GM23248 (cell line): ENCODE measurements at places on chromosomes 3 and 15.

DNA sequence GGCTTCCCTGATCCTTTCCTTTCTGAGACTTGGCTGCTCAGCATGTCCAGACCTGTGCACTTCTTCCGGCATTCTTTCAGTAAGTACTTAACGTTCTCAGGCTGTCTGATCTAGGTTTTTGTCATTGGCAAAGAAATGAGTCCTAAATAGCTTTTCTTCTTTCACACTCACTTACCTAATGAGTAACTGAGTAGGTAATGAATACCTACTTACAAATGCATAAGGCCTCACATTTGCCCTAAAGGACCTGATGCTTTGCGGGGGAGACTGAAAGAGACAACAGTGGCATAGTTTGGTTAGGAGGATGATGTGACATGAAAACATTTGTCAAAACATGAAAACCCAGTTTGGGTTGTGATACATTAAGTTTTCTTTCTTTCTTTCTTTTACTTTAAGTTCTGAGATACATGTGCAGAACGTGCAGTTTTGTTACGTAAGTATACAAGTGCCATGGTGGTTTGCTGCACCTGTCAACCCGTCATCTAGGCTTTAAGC, 516.7 kb upstream of the CFAP20DC start:
- no peak for DNase-seq

DNA sequence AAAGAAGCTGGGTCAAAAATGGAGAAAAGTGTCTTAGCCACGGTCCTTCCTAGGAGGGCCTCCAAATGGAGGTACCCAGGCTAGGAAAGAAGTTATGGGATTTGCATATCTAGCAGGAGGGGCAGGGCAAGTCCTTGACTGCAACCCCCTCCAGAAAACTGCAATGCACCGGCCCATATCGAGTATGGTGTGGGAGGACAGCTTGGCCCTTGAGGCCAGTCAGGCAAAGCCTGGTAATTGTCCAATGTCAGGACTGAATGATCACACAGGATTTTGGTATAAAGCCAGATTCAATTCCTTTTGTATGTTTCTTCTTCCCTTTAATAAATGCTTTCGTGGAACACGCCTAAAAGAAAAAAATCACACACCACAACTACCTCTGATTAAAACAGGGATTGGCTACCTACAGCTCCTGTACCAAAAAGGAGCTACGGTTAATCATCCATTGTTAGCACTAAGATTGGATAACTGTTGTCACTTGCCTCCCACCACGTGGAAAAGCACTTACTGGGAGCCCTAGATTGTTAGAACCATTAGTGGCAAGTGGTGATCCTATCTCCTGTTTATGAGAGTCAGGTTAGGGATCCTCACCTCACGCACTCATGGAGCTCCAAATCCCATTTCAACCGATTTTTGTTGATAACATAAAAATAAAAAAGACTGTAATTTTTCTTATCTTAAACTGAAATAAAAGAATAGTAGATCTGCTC, 1.2 kb downstream of the ZNF770 start:
- peak; percentile 39 for DNase-seq

- no peak for DNase-seq
These were observed 58.8 kb upstream of the FAM3D start for GRCh38 chr3:58725326-58725853.

GRCh38 chr3:9179826-9180763, 69.4 kb downstream of the SRGAP3 start:
- no peak for DNase-seq

DNA sequence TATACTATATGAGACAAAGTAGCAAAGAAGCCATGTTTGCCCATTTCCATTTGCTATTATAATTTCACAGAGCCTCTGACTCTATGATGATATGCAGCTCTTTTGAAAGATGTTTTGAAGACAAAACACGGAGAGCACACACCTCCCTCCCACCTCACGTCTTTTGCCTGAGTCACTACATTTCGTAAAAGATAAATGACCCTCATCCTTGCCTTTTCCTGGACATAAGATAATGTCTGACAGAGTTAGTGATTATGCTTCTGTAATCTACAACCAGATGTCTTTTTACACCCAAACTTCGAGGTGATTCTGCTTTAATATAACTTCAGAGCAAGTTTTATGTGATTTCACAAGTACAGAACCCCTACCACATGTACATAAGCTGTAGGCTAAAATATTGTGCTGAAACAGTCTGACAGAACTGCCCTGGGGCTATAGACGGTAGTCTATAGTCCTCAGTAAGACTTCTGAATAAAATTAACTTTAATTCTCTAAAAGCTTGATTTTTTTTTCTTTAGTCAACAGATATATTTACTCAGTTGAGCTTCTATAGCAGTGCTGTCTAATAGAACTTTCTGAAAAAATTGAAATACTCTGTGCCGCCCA, 99.9 kb downstream of the CD200R1L start:
- DNase-seq, result peak; percentile 75

GRCh38 chr3:46296826-46297225, 54.6 kb downstream of the CCR3 start:
- no peak for DNase-seq

GRCh38 chr3:8472549-8472948, 29.1 kb upstream of the LMCD1 start:
- DNase-seq, result no peak

DNA sequence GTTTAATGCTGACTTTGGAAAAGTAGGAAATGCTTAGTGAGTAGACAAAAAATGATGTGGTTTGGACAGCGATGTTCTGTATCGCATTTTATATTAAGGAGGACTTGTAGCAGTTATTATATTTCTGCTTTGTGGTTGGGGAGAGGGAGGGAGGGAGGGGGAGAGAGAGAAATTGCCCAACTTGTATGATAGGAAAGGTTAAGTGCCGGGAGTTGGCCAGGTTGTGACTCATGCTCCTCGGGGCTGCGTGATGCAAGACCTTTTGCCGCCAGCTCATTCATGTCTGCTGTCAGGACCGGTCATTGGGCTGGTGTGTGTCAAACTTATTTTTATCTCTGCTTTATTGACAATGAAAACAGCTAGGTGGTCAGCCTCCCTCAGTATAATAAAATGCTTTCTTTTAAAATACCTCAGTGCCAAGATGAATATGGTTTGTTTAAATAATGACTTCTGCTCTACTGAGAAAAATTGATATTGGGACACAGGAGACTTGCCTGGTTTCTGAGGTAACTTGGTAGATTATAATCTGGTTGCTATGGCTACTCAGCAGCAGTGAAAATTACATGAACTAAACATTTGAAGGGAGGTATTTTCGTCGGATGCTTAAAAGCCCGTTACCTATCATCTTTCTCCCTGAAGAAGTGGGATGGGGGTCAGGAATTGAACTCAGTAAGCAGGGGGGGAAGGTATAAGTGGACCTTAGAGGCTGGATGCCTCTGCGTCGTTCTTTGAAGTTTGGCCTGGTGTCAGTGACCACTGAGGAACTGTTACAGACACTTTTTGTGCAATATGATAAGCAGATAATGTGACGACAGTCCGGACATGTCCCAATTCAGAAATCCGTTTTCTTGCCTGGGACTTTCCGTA, 90.7 kb downstream of the FNDC3B start:
- DNase-seq, result peak; percentile 98

DNA sequence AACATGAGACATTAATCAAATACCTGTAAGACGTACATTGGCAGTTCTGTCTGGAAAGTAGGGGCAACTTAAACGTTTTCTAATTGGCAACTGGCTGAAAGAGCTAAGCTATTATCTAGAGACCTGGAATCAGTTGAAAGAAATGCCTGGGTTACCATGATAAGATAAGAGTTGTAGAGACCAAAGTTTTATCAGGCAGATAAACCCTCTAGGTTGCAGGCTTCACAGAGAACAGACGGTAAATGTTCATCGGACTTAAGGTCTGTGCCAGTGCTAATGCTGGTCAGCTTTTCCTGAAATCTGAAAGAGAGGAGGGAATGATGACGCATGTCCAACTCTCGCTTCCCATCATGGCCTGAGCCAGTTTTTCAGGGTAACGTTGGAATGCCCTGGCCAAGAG, 196.2 kb downstream of the ROBO2 start:
- no peak for DNase-seq

- DNase-seq, result no peak
These were observed 853.4 kb downstream of the IGSF11 start for GRCh38 chr3:118181274-118181673.

DNA sequence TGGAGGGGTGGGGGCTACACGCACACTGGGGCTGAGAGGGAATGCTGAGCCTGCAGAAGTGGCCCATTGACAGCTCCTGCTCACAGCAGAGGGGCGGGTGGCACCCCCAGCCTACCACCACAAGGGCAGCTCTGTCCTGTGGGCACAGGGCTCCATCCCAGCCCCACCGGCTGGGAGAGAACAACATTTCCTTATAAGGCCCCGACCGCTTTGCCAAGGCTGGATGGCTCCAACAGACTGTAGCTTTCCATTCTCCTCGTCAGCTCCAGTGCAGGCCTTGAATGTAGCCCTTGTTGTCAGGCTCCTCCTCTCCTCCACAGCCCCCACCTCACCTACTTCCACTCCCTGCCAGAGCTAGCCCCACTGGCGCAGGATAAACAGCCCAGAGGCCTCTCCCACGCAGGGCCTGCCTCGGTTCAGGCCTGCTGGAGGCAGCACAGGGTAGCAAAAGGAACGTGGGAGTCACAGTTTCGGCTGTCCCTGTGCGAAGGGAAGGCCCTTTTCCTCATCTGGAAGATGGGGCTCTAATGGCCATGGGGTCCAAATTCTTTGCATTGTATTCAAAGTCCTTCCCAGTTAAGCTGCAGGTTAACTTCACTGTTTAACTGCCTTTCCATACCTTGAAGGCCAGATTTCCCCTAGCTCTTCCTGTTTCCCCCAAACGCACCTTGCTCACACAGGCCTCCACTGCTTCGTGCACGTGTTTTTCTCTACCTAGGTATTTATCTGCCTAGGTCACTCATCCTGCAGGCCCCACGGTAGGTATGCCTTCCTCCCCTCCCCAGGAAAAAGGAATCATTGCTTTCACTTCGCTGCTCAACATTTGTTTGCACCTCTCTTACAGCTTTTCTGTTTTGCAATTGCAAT, 101.6 kb upstream of the LPP start:
- DNase-seq, result no peak

- DNase-seq, result no peak
These were observed 1092.5 kb upstream of the EPHA6 start for GRCh38 chr3:95721938-95722337.

- DNase-seq, result peak; percentile 74
These were observed 8.6 kb downstream of the TLR9 start for GRCh38 chr3:52216585-52217408.

DNA sequence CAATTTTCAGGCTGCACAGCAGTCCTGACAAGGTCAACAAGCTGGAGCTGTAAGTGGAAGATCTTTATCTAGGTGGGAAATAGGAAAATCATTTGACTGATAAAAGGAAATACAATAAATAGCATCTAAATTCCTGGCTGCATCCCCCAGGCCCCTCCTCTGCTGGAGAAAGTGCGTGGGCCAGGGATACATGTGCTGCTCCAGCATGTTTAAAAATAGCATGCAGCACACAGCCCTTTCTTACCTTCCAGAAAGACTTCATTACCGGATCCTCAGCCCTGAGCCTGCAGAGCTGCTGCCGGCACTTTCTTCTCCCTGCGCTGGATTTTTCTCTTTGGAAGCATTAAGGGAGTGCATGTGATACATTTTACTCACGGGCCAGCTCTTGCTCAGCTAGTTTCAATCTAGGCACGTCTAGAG, 77.3 kb downstream of the HMG20A start:
- DNase-seq, result peak; percentile 60

- DNase-seq, result no peak
These were observed 21.5 kb downstream of the PDHB start for GRCh38 chr3:58411851-58412830.

- no peak for DNase-seq
These were observed 90.7 kb upstream of the GOLIM4 start for GRCh38 chr3:168186293-168186983.

- DNase-seq, result no peak
These were observed 607.5 kb upstream of the DPPA4 start for GRCh38 chr3:109944836-109945235.

- DNase-seq, result peak; percentile 14
These were observed 3.0 kb downstream of the SMC4 start for GRCh38 chr3:160402221-160403027.

- no peak for DNase-seq
These were observed 192.9 kb downstream of the ZBBX start for GRCh38 chr3:167187221-167187620.

DNA sequence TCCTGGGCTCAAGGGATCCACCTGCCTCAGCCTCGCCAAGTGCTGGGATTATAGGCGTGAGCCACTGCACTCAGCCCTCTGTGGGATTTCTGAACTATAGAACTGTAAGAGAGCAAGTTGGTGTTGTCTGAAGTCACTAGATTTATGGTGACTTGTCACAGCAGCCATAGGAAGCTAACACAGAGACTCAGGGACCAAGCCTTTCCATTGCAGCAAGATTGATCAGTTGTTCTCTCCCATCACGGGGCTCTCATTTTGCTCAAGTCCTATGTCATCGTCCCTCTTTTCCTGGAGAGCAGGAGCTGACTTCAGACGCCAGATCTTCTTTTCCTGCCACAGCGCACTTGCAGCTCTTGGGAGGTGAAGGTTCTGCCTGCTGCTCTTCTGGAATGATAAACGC, 61.0 kb downstream of the APBA2 start:
- DNase-seq, result no peak

GRCh38 chr15:86231864-86232721, 152.4 kb downstream of the AGBL1 start:
- peak; percentile 27 for DNase-seq

GRCh38 chr3:94156626-94157025, 93.8 kb downstream of the NSUN3 start:
- DNase-seq, result no peak

DNA sequence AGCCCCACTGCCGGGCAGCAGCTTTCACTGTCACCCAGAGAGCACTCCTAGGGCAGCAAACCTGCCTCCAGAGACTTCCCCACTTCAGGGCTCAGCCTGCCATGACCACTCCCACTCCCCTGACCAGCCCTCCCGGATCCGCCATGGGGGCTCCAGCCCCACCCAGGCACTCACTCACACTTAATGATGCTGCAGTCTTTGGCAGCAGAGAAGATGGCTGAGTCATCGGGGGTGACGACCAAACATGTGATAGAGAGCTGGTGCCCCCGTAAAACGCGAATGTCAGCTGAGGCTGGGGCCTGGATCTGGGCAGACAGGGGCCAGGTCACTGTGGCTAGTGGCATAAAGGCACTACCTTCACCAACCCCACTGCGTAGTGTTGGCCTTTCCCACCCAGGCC, 4.7 kb downstream of the RRP9 start:
- peak; percentile 20 for DNase-seq

- DNase-seq, result peak; percentile 12
These were observed 376.3 kb upstream of the ARHGEF26 start for GRCh38 chr3:153744889-153745288.

DNA sequence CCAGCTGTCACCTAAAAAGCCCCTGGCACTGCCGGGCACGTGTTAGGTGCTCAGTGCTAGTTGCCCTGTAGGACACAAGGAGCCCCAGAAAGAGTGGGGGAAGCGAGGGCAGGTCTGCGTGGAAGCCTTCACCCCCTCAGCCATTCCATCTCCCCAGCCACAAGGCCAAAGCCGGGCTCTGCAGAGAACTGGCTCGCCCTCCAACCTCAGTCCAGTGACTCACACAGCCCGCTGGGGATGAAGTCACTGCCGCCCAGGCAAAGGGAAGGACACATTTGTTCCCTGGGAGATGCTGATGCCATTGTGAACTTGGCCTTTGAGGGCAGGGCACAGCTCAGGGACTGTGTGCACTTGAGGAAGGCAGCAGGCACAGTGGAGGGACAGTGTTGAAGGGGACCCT, 48.1 kb downstream of the IQSEC1 start:
- DNase-seq, result peak; percentile 94

- no peak for DNase-seq
These were observed at the start of gene SI for GRCh38 chr3:165078293-165078692. Gene SI (minus strand): TSS chr3:165078496. CDS start chr3:165076012, 2,484 bp downstream.

GRCh38 chr15:90463381-90463780, 66.3 kb upstream of the CRTC3 start:
- DNase-seq, result peak; percentile 94

GRCh38 chr3:185280572-185281365, 26.9 kb upstream of the EHHADH start:
- DNase-seq, result peak; percentile 78
